ENCODE measurements at places on chromosomes 4 and X. TPM values are rescaled to one million over a fixed set of nuclear protein-coding genes. Genes with fewer than 3 reads are reported as not detected.

GRCh38 chr4:17064959-17065358, 166.5 kb upstream of the LDB2 start:
- peak overlapping the region; percentile 73 for H3K27ac ChIP-seq
- peaks cover 56% of the 10 kb centered on the region for H3K4me1 ChIP-seq
- H3K4me3 ChIP-seq, result no peak overlapping the region

- no peak for DNase-seq
- H3K4me1 ChIP-seq, result peaks cover 22% of the 10 kb centered on the region
These were observed 6.8 kb downstream of the ASB5 start for GRCh38 chr4:176262243-176262642.

- H3K36me3 ChIP-seq, result no peaks in the 10 kb centered on the region
- DNase-seq, result no peak
- no peak overlapping the region for H3K27ac ChIP-seq
- no peaks in the 10 kb centered on the region for H3K4me1 ChIP-seq
These were observed 224.5 kb upstream of the TAPT1 start for GRCh38 chr4:16450724-16451123.

The PABPC1L2A gene
- total RNA-seq, result not detected

The TSC22D3 gene
- 20.0 TPM for total RNA-seq

The RS1 gene
- 0.05 TPM for total RNA-seq
